Stimulated activated CD4-positive, alpha-beta T cell treated with anti-CD3 and anti-CD28 coated beads, Interleukin-1b, Interleukin-23, amount 100 ng/mL, for 24 hours (primary cell): ENCODE measurements at places on chromosomes 7 and 10.
A peak's percentile ranks its signal among the peaks of the same experiment; 100 is the strongest.

DNA sequence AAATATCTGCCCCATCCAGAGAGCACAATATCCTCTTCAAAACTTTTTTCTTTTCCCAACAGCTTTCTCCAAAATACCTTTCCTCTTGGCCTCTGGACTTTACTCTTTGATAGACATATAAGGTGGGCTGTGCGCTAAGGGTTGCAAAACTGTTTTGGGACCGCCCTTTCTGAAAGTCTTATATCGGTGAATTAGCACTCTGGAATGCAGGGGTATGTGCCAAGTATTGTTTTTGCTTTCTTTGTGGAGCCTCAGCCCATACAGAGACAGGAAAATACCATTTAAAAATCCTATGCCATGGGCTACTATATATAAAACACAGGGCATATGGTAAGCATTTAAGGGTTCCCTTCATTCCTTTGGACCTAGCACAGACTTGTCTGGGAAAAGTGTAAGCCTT is 37.7 kb downstream of the PPP1R17 start:
- DNase-seq = no peak

DNA sequence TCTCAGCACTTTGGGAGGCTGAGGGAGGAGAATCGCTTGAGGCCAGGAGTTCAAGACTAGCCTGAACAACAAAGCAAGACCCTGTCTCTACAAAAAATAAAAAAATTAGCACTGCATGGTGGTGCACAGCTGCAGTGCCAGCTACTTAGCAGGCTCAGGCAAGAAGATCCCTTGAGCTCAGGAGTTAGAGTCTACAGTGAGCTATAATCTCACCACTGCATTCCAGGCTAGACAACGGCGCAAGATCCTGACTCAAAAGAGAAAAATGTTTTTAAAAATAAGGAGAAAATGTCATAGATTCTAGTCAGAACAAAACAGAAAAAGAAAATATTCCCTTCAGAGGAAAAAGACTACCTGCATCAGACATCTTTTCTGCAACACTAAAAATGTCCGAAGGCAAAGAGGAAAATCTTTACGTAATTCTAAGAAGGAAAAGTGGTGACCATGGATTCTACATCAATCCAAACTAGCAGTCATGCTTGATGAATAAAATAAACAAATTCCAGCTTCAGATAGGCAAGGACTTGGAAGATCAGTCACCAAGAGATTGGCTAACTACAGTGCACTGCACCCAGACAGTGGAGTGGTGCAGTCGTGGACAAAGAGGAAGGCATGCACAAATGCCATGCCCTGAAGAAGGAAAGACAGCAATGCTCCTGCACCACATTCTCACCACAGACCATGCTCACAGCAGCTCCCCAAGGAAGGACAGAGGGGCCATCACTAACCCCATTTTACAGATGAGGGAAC is 54.3 kb downstream of the ERCC6 start:
- DNase-seq = no peak

DNA sequence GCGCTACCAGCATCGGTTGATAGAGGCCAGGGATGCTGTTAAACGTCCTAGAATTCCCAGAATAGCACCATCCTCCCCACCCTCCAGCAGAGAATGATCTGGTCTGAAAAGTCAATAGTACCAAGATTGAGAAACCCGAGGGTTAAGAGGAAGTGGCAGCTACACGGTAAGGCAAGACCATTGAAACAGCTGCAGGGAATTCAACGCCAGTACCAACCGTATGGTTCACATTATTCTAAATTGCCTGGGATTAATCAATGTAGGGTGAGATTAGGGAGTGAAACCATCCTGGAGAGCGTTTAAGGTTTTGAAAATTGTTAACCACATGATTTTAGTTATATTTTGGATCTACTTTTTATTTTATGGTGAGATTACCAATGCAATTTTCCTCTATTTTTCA is 352.2 kb downstream of the PRPF18 start:
- no peak for DNase-seq

- no peak for DNase-seq
Measured at GRCh38 chr7:19957664-19958063, 184.2 kb upstream of the TMEM196 start.

- DNase-seq = no peak
Measured at GRCh38 chr10:58951746-58952145, 224.7 kb upstream of the PHYHIPL start.

- no peak for DNase-seq
Measured at GRCh38 chr7:131506597-131506996, 49.8 kb downstream of the PODXL start.

DNA sequence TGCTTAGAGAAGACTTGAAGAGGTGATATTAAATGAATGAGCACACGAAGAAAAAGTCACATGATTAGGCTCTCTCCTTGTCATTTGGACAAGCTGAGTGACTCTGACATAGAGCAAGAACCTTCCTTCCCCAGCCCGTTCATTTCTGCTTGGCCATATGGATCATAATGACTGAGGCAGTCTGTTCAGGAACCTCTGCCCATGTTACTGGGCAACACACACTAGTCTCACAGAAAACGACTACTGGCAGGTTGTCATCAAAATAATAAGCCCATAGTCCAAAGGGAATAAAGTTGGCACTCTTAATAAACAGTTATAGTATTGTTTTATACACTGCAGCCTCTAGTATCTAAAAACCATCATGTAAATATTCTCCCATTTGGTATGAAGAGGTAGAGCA is 635.0 kb downstream of the REEP3 start:
- no peak for DNase-seq

DNA sequence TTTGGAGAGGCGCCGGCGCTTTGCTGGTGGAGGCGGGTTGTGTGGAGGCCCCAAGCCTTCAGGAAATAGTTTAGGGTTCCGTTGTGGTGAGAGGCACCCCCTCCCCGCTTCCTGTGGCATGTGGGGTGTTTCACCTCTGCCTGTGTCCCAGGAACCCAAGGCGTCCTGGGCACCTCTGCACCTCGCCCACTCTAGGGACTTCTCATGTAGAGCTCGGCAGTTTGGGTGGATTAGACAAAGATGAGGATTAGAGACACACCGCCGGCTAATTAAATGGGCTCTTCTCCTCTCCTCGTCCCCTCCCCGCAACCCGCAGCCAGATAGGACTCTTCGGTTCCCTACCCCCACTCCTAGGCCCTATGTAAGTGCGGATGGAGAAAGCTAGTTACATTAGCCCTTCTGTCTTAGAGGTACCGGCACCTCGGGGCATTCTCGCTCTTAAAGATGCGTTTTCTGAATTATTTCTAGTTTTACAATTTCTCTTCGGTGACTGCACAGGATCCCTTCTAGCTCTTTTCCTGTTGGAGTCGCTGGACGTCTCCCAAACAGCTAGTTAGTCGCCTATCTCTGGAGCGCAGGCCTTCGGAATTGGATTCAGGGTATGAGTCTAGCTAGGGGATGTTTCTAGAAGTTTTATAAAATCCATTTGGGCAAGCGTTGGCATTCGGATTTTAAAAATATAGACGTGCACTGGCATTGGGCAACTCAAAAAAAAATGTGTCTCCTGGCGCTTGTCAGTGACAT is 7.8 kb downstream of the PTF1A start:
- DNase-seq = no peak

DNA sequence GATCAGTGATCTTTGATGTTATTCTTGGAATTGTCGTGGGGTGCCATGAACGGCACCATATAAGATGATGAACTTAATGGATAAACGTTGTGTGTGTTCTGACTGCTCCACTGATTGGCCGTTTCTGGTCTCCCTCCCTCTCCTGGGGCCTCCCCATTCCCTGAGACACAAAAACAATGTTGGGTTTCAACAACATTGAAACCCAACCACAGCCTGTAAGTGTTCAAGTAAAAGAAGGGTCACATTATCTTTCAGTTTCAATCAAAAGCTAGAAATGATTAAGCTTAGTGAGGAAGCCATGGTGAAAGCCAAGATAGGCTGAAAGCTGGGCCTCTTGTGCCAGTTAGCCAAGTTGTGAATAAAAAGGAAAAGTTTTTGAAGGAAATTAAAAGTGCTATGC is 19.5 kb downstream of the EN2 start:
- no peak for DNase-seq

GRCh38 chr10:29252811-29253689 is 35.8 kb upstream of the LYZL1 start:
- DNase-seq = no peak

- DNase-seq = no peak
Measured at GRCh38 chr7:12549106-12549505, 21.4 kb upstream of the SCIN start.

- DNase-seq = peak; percentile 31
Measured at GRCh38 chr7:134605978-134606923, 40.4 kb upstream of the BPGM start.

DNA sequence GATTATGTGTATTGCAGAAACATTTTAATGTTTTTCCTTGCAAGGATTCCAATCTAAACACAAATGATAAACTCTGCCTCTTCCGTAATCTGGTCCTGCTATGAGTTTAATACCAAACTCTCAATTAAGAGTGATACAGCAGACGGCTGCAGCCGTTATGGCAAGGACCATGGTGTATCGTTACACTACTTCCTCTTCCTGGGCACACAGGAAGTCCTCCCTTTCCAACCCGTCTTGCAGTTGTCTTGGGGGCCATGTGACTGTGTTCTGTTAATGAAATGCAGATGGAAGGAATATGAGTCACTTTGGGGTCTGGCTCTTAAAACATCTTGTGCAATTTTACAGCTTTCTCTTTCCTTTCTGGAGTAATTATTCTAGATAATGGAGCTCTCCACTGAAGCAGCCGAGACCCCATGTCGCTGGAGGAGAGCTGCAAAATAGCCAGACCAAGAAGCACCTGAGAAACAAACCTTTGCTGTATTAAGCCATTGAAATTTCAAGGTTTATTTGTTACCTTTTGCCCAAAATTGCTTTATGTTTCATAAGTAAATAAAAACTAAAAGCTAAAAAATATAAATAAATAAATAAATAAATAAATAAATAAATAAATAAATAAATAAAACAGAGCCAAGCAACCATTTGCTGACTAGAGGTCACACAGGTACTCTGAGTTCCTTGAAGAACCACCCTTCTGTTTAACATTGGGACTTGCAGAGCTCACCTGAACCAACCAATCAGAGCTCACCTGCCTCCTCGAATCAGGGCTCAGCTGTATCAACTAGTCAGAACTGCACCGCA is 74.7 kb downstream of the FRMPD2 start:
- DNase-seq = no peak

DNA sequence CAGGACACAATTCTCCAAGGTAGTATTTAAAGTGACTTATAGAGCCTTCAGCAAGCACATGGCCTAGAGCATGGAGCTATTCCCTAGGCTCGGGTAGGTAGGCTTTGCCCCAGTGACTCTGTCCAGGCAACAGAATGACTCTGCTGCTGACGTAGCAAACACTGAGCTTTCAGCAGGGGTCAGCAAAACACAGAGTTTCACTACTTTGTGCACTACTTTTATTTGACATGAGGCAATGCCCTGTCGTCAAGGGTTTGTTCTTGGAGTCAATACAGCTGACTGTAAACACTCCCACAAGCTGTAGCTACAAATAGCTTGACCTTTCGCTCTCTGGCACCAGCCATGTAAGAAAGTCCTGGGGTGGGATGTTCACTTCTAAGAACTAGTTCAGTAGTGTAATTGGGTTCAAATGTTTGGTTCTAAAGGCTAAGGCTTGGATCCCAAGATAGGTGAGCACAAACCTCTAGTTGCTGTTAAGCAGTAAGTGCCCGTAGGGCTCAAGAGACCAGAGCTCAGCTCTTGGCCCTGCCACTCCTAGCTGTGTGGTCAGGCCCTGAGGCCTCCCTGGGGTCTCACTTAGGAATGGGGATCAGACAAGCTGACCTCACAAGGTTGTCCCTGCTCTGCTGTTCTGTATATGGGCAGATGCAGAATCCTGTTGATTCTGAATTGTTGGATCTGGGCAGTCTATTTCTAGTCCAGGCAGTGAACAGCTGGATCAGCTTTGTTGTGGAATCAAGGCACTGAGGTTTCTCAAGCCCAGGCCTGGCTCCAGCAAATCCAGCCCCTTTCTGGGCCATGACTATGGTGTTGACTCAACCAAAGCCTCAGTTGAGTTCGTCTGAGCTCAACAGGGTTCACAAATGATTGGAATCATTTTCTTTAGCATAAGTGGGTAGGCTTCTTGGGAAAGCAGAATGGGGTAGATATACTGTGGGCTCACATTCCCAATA is 10.7 kb downstream of the NODAL start:
- no peak for DNase-seq

GRCh38 chr10:18223898-18224297 is 83.7 kb downstream of the CACNB2 start:
- no peak for DNase-seq

DNA sequence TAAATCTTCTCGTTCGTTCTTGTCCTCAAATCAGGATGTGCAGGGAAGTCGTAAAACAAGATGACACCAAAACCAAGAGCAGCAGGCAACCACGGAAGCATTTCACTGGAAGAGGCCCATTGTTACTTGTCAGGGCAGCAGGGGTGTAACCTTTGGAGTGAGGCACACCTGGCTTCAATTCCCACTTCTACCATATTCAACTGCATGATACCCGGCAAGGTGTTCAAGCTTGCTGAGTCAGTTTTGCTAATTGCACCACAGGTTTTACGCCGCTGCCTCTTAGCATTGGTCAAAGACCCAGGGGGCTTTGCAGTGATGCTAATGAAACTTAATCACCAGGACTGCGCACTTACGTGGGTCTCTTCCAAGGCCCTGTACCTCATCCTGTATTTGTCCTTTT is 50.0 kb upstream of the PTER start:
- no peak for DNase-seq

DNA sequence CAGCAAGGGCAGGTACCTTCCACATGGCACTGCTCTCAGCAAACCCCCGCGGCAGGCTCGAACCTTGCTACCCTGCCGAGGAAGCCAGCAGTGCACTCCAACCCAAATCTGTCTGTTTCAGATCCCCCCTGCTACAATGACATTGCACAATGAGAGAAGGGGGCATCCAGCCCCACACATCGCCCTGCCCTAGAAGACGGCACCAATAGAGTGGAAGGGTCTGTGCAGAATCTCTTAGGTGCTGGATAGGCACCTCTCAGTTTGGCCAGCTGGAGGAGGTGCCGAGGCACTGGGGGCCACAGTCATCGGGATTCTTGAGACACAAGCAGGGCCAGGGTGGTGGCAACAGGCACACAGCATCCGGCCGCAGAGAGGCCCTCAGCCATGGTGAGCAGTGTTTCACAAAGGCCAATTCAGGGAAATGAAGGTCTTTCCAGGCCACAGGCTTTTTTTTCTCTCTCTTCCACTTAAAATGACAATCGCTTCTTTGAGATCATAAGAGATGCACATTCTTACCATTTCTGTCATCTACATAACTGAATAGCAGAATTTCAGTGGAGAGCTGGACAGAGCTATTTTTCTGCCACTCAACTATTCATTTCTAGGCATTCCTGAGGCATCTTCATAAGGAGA is 281.3 kb downstream of the TNS3 start:
- no peak for DNase-seq
